ENCODE measurements at places on chromosomes 2 and 18.
A peak's percentile ranks its signal among the peaks of the same experiment; 100 is the strongest.

DNA sequence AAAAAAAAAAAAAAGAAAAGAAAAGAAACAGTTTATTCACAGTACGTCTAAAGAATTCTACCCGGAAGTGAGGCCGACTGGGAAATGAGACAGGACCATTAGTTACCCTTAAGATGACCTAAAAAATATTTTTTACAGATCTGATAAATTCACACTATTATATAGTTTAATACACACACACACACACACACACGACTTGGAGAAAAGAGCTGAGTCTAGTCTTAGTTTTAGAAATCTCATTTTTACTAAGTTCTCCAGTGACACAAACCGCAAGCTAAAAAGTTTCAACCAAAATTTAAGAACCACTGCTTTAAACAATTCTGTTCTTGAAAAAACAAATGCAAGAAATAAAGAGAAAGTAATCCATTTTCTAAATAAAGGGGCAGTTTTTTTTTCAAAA is 27.1 kb downstream of the ST3GAL5 start:
- DNase-seq: no peak

- no peak for DNase-seq
Measured at GRCh38 chr18:49613641-49614151, 51.8 kb downstream of the LIPG start.

- DNase-seq: no peak
Measured at GRCh38 chr2:174881678-174882077, 117.4 kb upstream of the CHRNA1 start.

- DNase-seq: no peak
Measured at GRCh38 chr2:165328272-165328671, 89.1 kb downstream of the SCN2A start.

DNA sequence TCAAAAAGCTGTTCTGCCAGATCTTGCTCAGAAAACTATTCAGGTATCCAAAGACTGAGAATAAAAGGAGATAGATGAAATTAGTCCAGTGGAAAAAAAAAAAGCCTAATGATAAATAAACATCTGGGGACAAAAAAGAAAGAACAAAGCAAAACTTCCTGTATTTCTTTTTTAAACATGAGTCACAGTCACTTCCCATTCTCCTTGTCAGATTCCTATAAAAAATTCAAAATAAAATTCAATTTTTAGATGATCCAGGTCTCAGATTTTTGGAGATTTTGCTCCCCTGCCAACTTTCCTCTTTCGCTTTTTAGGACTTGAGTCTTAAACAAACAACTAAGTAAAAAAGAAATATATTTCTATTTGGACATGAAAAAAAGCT is 127.4 kb downstream of the MEIS1 start:
- DNase-seq: no peak

GRCh38 chr2:58186501-58186900 is 54.6 kb downstream of the FANCL start:
- no peak for DNase-seq

GRCh38 chr18:12838178-12838634 is 45.8 kb downstream of the PTPN2 start:
- DNase-seq: peak; percentile 28

DNA sequence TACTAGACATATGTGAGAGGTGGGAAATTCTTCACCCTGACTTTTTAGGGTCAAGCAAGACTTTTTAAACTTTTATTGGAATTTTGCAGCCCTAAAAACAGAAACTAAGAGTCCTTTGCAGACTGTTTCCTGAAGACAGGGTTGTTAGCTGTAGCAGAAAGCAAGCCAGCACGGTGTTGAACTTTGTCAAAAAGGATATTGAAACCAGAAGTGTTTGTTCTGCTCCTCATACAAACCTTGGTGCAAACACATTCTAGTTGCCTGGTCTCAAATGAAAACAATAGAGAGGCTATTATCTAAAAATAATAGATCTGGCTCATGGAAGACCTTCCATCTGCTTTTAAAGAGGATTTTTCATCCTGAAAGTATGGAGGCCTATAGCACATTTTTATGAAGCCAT is 65.8 kb upstream of the IGFBP5 start:
- DNase-seq: no peak

- no peak for DNase-seq
Measured at GRCh38 chr2:241885291-241885945, 15.9 kb downstream of the RTP5 start.

DNA sequence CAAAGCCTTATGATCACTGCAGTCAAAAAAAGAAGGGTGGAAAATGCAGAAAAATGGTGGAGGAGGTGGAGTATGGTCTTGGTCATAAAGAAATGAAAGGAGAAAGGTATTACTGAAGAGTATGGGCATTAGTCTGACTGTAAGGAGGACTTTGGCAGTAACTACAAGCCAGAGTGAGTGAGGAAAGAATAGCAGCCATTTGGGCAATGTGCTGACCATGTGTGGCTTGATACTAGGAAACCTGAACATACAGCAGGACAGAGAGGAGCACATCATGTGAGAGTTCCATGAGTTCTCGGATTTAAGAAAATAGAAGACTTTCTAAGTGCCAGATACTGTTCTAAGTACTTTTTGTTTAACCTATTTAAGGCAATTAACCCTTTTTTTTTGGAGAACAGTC is 8.5 kb downstream of the DTNA start:
- DNase-seq: no peak

DNA sequence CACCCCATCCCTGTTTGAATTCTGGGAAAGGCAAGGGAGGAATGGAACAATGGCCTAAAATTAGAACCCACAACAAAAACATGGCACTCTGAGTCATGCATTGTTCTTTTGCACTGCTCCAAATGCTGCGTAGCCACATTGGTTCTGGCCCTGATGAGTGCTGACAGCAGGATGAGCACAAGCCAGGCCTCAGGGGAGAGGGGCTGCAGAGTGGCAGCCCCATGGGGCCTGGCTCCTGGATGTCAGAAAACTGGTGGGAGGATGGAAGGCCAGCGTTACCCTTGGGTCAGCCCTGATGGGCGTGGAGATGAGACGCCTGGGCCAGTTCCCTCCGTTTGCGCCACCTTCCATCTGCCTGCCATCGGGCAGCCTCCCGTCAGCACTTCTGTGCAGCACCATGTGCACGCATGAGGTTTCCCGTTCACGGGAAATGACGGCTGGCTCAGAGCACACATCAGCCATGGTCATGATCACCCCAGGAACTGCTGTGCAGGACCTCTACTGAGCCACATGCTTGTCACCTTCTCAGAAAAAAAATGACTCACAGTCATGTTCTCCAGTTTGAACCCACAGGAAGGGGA is 65.6 kb downstream of the CYP26B1 start:
- no peak for DNase-seq

GRCh38 chr18:46333431-46334135 is 229.4 kb downstream of the HAUS1 start:
- peak; percentile 63 for DNase-seq

GRCh38 chr2:55029098-55029497 is 21.2 kb downstream of the RTN4 start:
- DNase-seq: no peak

GRCh38 chr2:9582624-9583023 is 27.0 kb upstream of the ADAM17 start:
- no peak for DNase-seq

DNA sequence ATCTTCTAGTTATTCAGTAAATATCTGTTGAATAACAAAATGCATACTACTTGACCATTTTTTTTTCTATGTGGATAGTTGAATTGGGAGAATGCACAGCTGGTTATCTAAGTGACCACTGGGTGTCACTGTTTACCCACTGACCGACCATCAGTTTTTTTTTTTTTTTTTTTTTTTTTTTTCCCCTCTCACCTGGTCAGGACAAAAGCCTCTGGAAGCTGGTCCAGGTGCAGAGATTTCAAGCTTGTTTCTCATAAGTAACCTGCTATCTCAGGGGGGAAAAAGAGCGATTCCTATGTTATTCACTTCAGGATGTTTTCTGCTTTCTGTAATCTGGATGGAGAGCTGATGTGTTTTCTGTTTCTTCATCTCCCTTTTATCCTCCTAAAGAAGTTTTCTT is 256.0 kb downstream of the DCDC2C start:
- no peak for DNase-seq

DNA sequence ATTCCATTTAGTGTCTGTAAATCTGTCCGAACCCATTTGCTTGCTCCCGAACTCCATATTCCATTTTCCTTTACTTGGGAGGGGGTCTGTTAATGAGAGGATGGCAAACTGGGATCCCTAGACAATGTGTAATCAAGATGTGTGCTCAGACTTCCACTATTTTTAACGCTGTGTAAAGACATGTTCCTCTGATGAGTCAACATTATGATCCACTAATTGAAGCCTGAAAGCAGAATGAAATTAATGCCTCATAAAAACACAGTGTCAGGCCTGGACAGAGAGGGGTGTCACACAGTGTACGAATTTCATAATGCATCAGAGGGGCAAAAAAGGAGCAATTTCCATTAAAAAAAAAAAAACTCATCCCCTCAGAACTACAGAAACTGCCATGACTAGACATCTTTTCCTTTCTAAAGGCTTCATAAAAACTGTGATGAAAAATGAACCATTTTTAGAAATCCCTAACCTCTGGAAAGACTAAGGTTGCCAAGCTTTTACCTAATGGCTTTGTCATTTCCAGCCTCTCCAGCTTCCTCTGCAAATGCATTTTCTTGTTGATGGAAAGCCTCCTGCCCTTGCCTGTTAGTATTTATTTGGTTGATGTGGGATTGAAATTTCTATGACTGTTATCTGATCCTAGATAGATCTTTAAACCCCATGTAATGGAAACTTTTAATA is 209.2 kb upstream of the DCC start:
- DNase-seq: no peak

DNA sequence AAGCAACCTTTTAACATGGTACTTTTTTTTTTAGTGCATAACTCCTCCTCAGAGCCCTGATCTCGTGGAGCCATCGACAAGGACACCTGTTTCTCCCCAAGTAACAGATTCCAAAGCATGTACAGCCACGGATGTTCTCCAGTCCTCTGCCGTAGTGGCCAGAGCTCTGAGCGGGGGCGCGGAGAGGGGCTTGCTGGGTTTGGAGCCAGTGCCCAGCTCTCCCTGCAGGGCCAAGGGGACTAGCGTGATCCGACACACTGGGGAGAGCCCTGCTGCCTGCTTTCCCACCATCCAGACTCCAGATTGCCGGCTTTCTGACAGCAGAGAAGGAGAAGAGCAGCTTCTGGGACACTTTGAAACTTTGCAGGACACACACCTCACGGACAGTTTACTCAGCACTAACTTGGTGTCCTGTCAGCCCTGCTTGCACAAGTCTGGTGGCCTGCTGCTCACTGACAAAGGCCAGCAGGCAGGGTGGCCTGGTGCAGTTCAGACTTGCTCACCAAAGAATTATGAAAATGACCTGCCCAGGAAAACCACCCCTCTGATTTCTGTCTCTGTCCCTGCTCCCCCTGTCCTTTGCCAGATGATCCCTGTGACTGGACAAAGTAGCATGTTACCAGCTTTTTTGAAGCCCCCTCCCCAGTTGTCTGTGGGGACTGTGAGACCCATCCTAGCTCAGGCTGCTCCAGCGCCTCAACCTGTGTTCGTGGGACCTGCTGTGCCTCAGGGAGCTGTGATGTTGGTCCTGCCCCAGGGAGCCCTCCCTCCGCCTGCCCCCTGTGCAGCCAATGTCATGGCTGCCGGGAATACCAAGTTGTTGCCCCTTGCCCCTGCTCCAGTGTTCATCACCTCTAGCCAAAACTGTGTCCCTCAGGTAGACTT is 4.5 kb downstream of the KLF11 start:
- DNase-seq: no peak

GRCh38 chr2:171319164-171319810 is 114.5 kb downstream of the METTL8 start:
- no peak for DNase-seq

DNA sequence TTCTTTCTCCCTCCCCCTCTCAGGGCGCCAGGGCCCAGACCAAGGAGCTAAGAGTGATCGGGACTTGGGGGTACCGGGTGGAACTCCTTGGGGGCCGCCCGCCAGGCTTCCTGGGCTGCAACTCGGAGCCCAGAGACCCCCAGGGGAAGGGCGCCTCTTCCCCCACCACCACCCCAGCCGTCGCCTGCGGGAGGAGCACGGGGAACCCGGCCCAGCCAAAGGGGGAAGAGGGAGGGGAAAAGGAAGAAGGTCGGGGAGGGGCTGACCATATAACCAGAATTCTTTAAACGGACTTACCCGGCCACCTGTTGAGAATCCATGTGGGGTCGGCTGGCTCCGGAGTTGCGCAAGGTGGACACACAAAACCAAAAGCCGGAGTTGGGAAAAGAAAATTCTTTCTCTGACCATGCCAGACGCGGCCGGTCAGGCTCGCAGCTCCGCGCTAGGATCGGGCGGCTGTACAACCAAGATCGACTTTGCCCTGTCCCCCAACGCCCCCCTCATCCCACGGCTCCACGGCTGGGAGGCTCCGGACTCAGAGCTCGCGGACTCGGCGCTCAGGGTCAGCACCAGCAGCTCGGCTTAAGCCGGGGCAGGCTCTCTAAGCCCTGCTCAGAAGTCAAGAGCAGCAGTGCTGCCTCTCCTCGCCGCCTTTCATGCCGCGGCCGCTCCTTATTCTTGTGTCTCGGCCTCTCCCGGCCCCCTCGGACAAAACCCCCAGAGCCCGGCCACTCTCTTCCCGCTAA is 6.3 kb upstream of the SIX3 start:
- no peak for DNase-seq

- peak; percentile 64 for DNase-seq
Measured at GRCh38 chr2:21256006-21256405, 132.2 kb downstream of the TDRD15 start.

GRCh38 chr2:28150236-28150915 is 242.3 kb upstream of the FOSL2 start:
- DNase-seq: no peak

DNA sequence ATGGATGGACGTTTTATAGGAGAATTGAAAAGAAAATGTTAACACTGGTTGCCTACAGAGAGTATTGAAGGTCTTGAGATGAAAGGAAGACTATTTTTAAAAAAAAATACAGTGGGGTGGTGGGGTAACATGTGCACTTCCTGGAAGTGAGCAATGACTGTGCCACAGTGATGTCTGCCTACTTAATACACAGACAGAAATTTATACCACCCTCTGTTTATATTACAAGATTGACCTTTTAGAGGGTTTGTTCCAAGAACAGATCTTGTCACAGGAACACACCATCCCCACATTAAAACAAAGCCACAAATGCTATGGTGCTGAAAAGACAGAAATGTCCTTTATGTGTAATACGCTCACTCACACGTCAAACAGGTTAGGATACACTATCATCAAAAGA is 87.6 kb downstream of the THADA start:
- no peak for DNase-seq

- peak; percentile 22 for DNase-seq
Measured at GRCh38 chr18:40259115-40259835, 1695.8 kb upstream of the PIK3C3 start.

DNA sequence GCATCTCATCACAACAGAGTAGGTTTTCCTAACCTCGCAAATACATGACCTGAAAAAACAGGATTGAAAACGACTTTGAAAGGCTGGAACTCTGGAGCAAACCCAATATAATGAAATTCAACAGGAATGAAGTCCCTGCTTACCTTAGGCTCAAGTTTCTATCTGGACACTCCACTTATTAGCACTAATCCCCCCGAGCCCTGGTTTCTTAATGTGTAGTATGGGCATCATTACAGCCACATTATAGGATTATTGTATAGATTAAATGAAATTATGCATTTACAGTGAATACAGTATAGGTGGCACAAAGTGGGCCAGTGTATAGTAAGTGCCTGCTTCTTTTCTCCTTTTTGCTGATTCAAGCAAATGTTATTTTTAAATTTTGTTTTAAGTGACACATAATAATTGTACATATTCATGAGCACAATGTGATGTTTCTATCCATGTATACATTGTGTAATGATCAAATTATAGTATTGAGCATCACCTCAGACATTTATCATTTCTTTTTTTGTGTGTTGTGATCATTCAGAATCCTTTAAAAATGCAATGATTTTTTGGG is 114.7 kb upstream of the THOC1 start:
- DNase-seq: no peak

Data from femur (tissue), 1 donor.